ENCODE measurements at places on chromosomes 16 and 17. TPM values are rescaled to one million over a fixed set of nuclear protein-coding genes. Genes with fewer than 3 reads are reported as not detected.

- no peak for DNase-seq
Observed at GRCh38 chr17:72702998-72703397, 389.5 kb downstream of the SLC39A11 start.

Gene CDC27
- total RNA-seq: 50.1 TPM

GRCh38 chr17:2266865-2267228 is 36.7 kb downstream of the SMG6 start:
- no peak for DNase-seq

Gene PRR11
- 0.60 TPM for total RNA-seq

Gene SLFN12
- total RNA-seq: 5.4 TPM

All from T-helper 17 cell (primary cell).